HTR-8/SVneo (cell line): ENCODE measurements at places on chromosomes 4 and X.

DNA sequence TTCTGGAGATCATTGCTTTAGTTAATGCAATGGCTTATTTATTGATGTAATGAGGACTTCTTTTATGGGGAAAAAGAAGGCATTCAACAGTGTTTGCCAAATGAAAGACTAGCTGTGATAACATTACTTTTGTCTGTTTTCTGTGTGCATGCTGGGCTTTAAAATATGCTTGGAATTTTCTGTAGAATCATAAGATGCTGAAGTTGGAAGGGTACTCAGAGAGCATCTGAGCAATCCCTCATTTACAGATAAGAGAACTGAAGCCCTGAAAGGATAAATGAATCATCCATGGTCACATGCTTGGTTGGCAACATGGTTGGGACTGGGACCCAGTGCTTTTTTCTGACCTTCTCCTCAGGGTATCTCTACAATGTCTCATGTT is 31.4 kb upstream of the PITX2 start:
- no peak for DNase-seq

DNA sequence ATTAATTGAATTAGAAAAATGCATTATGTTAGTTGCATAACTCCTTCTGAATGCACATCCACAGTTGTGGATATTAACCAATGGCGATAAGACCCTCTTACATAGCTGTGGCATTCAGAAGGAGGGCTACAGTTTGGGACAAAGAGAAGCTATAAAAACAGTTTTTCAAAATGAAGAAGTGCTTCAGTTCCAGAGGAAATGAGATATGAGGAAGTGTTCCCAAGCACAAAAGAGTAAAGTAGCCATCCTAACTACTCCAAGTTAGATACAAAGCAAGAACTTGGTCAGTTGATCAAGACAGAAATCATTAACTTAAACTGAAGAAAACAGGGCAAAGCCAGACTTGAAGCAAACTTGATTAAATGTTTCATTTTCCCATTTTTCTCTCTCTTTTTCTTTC is 17.2 kb upstream of the ADGRL3 start:
- no peak for DNase-seq

DNA sequence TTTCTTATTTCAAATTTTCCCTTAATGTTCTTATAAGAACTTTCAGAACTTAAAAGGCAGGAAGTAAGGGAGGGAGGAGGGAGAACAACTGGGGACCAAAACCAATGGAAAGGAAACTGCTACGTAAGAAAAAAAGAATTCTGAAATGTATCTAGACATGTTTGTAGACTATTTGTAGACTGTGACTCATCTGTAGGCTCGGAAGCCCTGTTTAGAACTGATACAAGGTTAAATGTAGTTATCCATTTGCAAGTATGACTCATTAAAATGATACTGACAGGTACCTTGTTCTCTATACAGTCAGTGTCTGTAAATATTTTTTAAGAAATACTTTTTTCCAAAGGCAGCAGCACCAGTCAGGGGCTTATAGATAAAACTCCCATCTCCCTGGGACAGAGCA is 202.0 kb downstream of the DHX15 start:
- DNase-seq, result no peak

DNA sequence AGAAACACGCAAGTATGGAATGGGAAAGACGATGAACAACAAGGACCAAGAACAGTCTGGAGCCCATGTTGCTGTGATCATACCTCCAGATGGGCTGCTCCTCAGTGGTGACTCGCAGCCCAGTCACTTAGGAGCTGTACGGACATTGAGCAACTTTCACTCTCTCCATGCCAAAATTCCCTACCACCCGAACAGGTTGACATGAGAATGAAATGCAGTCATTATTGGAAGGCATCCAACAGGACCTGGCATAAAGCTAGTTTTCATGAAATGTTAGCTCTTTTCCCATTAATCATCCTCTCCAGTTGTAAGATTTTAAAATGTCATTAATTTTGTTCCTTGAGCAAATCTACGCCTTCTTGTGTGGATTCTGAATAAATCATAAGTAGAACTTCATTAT is 82.7 kb upstream of the GPM6B start:
- peak; percentile 40 for DNase-seq

DNA sequence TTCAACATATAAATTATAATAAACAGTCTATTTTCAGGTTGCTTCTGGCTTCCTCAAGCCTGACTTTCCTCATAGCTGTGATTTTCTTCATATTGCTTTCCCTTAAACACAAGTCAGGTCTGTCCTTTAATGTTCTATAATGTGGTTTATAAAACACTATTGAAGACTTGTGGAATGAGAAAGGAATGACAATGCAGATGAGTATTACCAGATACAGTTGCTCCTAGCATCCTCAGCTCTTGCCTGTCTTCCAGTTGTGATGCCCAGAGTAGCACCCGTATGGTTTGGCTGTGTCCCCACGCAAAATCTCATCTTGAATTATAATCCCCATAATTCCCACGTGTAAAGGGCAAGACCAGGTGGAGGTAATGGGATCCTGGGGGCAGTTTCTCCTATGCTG is 265.7 kb upstream of the BOD1L1 start:
- DNase-seq, result no peak

DNA sequence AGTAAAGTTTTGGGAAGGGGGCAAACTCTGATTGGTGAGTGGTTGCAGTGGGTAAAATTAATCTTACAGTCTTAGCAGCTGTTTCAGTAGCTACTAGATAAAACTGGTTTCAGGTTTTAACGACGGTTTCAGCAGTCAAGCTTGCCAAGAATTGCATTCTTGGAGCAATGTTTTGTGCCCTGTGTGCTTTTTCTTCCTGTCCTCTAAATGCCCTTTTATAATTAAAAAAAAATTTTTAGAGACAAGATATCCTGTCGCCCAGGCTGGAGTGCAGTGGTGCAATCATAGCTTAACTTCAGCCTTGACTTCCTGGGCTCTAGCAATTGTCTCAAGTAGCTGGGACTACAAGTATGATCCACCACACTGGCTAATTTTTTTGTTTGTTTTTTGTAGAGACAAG is 6.3 kb upstream of the PPEF2 start:
- DNase-seq, result no peak

- DNase-seq, result no peak
Measured at GRCh38 chr4:28787947-28788346, 1927.3 kb downstream of the STIM2 start.

- no peak for DNase-seq
Measured at GRCh38 chrX:121260596-121261240, 213.3 kb downstream of the GLUD2 start.

GRCh38 chrX:67544281-67545035 is 637 bp downstream of the AR start:
- no peak for DNase-seq

DNA sequence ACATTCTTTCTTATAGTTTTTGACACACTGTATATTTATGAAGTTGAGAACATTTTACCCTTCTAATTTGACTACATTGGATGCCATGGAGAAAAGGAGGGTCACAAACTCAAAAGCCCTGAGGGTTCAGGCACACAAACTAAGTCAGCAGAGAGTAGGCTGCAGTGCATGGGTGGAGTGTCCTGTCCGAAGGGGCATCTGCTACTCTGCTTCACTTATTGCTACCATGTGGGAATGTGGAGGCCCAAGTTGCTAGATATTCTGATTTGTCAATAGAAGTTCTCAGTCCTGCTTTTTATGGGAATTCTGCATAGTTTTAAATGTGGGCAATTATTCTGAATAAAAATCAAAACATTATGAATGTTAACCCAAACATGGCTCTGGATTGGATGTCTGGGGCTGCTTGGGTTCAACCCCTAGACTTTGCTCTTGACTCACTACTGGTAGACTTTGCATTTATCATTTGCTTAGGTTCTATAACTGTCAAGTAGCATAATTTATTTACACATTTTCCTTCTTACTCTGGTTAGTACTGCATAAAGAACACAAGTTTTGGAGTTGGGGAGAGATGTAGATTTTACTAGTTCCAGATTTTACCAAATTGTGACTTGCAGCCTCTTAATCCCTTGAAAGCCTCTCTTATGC is 255.1 kb downstream of the SPRY1 start:
- DNase-seq, result no peak

GRCh38 chrX:143081231-143081630 is 55.5 kb downstream of the SPANXN4 start:
- DNase-seq, result no peak

GRCh38 chrX:97743014-97743413 is 859.3 kb downstream of the RPA4 start:
- DNase-seq, result no peak

DNA sequence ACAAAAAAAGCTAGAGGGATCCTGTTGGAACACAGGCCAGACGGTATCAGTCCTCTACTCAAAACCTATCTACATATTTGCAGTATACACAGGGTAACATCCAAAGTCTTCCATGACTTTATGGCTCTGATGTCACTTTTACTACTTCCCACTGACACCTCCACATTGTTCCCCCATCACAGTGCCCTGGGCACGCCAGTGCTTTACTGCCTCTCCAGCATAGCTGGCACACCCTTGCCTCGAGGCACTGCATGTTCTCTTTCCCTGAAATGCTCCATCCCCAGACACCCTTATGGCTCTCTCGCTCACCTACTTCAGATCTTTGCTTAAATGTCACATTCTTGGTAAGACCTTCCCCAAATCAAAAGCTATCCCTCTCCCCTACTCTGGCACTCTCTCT is 6.3 kb upstream of the ATP10D start:
- DNase-seq, result no peak

GRCh38 chr4:170497689-170498088 is 407.9 kb upstream of the AADAT start:
- no peak for DNase-seq

- DNase-seq, result no peak
Measured at GRCh38 chr4:5816851-5817375, 76.0 kb downstream of the CRMP1 start.

DNA sequence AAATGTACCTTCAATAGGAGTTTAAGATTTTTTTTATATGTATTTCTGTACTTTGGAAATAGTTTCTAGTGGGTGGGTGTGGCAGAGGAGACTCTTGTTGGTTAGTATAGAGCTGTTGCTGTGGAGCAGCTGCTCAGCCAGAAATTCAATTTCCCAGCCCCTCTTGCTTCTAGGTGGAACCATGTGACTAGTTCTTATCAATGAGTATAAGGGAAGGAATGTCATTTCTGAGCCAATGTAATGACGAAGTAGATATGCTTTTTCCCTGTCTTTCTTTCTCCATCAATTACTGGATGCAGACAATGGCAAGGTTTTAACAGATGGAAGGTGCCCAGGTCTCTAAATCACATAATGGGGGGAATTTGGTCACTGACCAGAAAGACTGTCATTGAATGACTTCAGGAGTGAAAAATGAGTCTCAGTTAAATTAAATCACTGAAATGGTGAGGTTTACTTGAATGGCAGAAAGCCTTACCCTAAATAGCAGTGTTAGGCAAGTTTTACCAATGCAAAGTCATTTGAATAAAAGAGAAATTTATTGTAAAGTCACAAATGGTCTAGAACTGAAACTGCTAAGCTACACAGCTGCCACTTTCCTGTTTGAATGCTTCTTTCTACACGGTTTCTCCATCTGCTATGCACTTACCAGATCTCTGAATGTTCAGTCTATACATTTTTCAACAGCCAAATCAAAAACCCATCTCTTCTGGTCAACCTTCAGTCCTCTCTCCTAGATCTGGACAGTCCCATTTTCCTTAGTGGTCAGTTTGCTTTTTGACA is 795.4 kb upstream of the MAGEB2 start:
- DNase-seq, result peak; percentile 17

DNA sequence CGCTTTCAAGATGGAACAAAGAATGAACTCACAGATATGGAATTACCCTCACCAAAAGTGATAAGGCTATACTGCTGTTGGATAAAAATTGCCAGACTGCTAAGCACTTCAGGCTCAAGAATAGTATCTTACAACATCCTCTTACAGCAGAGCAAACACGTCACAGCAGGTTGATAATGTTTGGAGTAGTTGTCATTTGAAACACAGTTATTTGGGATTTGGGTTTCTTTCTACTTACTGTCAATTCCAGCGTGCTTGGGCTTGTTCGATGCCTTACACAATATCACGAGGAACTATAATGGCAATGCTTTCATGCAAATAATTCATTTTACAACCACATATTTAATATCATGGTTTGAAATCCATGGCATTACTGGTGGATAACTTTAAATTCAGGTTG is 1223.7 kb upstream of the AGA start:
- no peak for DNase-seq

DNA sequence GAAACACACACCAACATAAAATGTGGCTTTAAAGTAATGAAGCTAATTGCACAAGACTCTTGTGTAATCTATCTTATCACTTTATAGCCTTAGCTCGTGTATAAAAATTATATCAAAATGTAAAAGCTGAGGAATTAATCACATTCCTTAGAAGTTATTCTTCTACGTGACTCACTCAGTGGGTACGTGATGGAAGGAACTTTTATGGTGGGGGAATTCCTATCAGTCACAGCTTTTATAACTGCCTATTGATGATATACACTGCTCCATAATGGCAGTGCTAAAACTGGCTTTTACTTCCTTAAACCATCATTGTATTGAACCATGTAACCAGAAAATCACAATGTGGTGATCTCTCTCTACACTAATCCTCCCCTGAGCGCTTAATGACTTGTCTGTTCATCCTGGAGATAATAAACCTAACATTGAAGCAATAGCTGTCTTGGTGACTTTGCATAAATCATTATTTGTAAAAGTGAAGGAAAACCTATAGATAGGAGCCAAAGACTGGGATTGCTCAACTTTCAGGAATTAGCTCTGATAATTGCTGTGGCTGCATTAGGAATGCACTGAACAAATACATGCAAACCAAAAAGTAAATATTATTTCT is 276.7 kb downstream of the GBA3 start:
- peak; percentile 25 for DNase-seq

GRCh38 chr4:82900066-82900410 is 497 bp upstream of the THAP9 start:
- DNase-seq, result no peak

- peak; percentile 7 for DNase-seq
Measured at GRCh38 chr4:121096629-121097028, 24.3 kb upstream of the NDNF start.

- DNase-seq, result no peak
Measured at GRCh38 chrX:6372981-6373380, 144.3 kb upstream of the NLGN4X start.

DNA sequence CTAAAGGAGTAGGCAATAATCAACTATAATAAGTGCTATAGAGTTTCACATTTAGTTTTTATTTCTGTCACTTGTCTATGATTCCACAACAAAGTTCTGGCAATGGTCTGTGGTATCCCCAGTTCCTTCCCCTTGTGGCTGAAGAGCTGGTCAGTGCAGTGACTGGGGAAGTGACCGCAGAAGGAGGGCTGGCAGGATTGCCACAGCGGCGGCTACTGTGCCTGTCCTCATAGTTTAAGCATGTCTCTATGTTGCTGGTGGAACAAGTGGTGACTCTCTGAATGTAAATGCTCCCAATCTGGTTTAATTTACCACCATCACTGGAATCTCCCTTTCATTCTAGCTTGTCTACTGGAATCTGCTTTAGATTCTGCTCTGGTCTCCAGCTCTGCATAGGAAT is 170.6 kb upstream of the GK2 start:
- DNase-seq, result no peak

DNA sequence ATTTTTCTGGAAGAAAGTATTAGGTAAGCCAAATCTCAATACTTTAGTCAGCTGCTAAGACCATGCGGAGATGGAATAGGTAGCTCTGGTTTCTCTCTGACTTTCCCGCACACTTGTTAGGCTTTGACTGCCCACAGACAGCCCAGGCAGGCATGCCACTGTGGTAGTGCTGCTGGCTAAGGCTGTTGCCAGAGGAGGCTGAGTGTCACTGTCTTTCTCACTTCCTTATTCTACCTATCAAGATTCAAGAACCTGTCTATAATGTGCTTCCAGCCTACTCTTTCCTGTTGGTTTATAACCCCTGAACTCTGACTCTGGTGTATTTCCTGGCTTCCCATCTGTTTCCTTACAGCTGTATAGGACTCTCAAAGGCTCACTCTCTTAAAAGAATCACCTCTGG is 81.8 kb upstream of the TRPC5 start:
- no peak for DNase-seq

GRCh38 chr4:125590158-125590557 is 275.4 kb downstream of the FAT4 start:
- DNase-seq, result no peak
